Activated CD4-positive, alpha-beta T cell treated with anti-CD3 and anti-CD28 coated beads for 4 hours (primary cell): ENCODE measurements at places on chromosomes 4 and X.

DNA sequence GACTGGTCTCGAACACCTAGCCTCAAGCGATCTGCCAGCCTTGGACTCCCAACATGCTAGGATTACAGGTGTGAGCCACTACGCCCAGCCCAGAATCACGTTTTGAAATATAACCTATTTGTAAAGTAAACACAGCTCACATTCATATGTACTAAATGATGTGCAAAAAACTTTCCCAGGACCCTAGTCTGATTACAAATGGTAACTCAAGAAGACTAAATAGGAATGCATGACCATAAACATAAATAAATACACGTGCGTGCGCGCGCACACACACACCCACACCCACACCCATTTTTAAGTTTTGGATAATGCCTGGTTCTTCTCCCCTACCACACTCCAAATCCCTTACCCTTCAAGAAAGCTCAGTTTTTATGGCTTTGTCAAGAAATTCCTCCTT is 163.9 kb downstream of the NR3C2 start:
- no peak for DNase-seq

- no peak for DNase-seq
These were observed 44.2 kb downstream of the ZNF185 start for GRCh38 chrX:152942077-152942442.

DNA sequence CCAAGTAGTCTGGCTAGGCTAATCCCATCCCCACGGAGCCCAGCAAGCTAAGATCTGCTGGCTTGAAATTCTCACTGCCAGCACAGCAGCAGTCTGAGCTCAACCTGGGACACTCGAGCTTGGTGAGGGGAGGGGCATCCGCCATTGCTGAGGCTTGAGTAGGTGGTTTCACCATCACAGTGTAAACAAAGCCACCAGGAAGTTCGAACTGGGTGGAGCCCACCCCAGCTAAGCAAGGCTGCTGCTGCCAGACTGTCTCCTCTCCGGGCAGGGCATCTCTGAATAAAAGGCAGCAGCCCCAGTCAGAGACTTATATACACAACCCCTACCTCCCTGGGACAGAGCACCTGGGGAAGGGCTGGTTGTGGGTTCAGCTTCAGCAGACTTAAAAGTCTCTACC is 639.6 kb downstream of the IQCM start:
- DNase-seq = no peak

DNA sequence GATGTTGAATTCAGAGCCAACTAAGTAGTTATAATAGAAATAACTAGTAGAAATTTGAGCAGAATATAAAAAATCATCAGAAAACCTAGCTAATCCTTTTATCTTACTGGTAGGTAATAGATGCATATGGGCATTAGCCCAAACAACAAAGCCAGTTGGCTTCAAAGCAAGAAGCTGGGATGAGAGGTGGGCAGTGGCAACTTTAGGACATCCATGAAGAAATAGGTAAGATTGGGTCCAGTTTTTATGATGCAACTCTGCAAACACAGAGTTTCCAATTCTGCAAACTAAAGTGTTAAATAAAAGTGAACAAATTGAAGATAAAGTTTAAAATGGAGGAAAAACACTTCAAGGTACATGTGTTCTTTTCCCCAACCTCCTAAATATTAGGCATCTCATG is 5.1 kb downstream of the PGRMC2 start:
- no peak for DNase-seq

GRCh38 chrX:57070185-57070984 is 51.0 kb downstream of the SPIN2B start:
- no peak for DNase-seq

GRCh38 chr4:66556651-66557278 is 886.5 kb upstream of the EPHA5 start:
- DNase-seq = no peak

DNA sequence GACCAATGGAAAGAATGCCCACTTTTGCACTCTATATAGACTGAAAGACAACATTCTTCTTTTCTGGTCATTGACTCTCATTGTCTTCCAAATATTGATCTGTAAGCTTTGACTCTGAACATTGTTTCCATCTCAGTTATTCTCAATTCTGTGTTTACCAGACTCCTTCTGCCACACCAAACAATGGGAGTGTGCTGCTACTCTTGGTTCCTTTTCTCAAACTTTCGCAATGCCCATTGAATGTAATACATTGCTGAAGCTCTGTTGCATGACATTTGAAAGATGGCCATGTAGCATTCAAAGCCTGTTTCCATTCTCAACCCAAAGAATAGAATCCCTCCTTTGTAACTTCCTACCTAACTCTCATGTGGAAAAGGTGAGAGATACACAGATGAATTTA is 136.2 kb downstream of the BTC start:
- no peak for DNase-seq

DNA sequence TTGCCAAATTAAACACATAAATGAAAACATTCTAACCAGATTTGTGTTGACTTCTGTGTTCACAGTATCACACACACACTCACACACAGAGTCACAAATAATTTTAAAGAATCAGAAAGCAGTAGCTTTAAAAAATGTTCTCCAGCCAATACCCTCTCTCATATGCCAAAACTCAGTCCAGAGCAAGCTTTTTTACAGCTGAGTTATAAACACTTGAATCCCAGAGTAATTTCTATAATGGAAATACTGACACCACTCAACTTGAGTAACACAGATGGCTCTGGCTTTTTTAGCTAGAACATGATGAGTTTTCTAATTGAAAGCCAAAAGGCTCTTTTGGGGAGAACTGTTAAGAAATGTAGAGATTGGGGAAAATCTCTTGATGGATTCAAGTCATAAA is 100.8 kb downstream of the DOCK11 start:
- DNase-seq = no peak

DNA sequence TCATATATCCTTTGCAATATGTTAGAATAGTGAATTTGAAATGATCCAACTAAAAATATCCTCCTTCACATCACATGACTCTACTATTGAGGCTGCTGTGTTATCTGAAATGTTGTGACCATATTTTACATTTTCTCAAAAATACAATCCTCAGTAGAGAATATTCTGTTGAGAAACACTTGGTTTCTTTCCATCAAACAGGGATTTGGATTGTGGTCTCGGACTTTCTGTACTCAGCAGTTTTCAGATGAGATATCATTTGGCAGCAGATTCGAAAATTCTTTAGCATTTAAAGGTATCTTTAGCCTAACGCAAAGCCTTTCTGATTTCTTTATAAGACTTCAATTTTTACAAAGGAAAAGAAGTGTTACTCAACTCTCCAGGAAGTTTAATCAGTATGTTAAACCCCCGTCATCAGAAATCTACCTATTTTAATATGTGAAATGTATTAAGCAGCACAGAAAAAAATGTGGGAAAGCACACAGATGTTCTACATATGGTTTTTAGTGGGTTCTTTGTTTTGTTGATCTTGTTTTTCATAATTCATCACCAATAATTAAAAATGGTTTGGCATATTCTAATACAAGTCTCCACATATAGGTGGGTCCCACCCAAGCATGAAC is 55.4 kb upstream of the ANXA3 start:
- no peak for DNase-seq

DNA sequence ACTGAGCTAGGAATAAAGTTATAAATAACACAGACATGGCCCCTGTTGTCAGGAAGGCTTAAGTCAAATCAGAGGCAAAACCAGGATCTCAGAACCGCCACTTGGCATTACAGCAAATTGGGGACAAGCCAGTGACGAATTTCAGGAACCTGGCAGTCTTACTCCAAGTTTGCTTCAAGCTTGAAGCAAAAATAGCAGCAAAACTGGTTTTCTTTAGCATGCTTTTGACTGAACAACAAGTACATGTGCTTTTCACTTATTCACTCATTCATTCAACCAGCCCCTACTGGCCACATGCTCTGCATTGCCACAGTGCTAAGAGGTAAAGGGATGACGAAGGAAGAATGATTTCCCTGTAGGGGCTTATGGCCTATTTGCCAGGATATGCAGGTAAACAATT is 253.9 kb upstream of the PPARGC1A start:
- DNase-seq = no peak

- no peak for DNase-seq
These were observed 153.3 kb downstream of the BCOR start for GRCh38 chrX:39944416-39944815.

DNA sequence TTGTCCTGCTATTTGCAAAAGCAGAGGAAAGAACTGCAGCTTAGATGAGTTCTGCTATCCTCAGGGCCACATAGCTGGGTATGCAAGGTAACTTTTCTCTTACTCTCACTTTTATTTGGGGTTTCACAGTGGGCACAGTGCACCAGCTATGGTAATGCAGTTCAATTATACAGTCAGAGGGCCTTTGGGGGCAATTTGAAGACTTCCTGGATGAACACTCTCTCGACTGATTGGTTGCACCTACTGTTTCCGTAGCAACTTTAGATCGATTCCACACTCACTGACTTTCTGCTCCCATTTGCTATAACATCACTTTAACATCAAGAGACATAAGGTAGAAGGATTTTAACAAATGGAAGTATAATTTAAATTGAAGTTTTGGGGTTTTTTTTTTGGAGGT is 128.6 kb downstream of the SLC39A8 start:
- no peak for DNase-seq

GRCh38 chr4:18932730-18933339 is 911.3 kb upstream of the LCORL start:
- no peak for DNase-seq

DNA sequence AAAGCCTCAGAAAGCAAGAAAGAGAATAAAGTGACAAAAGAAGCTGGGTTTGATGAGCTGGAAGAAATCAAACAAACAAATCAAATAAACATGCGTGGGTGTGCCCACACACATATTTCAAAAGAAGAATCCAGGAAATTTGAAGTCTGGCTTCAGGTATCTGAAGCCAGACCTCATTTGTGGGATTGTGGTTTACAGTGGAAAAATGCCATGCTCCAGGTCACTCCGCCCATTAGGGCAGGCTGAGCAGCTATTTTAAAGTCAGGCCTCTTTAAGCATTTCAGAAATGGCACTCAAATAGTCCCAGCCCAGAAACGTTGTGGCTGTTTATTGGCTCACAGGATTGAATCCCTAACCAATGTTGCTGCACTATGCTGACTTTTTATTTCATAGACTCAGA is 226.1 kb upstream of the F9 start:
- DNase-seq = no peak

- no peak for DNase-seq
These were observed 95.7 kb downstream of the RBMX2 start for GRCh38 chrX:130497531-130497930.

- DNase-seq = peak; percentile 18
These were observed 2.0 kb downstream of the PRKX start for GRCh38 chrX:3711331-3711917.

GRCh38 chr4:176563591-176563990 is 229.1 kb downstream of the VEGFC start:
- DNase-seq = no peak

DNA sequence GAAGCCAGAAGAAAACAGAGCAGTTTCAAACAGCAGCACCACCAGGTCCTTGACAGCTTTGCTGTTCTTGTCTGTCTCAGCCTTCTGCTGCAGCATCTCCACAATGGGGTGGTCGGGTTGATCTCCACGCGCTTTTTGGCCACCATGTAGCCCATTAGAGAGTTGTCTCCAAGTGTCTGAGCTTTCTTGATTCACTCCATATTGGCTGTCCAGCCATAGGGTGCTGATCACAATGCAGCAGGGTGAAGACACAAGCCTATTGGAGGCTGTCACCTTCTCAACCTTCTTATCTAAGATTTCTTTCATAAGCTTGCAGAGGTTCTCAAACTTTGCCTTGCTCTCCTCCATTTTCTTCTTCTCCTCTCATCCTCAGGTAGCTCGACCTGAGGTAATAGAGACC is 175.4 kb upstream of the S100G start:
- no peak for DNase-seq

DNA sequence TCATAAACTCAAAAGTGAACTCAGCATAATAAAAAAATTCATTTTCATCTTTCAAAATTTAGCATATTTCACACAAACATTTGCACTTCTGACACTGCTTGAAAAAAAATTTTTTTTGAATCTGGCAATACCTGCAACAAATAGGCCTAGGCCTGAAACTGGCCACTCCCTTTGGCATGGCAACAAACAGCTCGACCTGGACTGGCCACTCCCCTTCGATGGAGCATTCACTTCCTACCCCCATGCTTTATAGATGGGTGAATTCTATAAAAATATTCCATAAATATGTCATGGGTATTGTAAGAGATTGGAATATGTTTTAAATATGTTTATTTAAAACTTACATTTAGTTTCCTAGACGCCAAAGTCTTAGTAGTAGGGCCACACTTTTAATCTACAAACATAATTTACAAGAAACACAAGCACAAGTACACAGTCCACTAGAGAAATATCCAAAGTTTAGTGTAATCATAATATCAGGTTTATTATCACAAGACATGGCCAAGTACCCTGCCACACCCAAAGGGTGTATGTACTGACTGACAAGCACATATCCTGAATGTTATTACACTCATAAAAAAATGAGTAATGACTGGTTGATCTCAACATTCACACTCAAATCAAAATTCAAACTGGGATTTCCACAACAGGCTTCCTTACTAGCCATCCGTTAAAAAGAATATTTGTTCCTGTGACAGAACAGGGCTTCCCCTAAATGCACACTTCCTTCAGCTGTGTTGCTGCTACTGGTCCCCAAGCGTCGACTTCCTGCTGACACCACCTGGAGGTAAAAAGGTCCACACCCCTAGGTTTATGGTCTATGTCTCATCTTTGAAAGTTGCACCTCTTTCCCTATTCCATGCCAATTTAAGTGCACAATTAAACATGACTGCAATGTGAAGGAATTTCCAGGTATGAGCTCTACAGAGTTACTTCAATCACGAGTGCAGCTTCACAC is 271.5 kb downstream of the NR3C2 start:
- no peak for DNase-seq

DNA sequence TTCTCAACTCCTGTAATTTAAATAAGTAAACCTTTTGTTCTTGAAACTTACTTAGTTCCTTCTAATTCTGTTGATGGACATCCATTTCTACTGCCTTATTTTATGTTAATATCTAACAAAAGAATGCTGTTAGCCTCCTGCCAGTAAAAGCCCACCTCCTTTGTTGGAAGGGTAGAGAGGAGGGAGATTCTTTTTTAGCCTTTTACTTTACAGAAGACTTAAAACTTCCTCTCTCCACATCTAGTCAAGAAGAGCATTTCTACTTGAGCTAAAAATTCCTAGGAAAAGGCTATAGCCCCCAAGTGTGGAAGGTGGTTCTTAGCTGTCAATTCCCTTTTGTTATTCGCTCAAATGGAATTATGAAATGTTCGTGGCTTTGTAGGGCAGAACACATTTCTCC is 118.7 kb downstream of the ZIC3 start:
- no peak for DNase-seq

- no peak for DNase-seq
These were observed 133.1 kb downstream of the IDS start for GRCh38 chrX:149371986-149372385.

DNA sequence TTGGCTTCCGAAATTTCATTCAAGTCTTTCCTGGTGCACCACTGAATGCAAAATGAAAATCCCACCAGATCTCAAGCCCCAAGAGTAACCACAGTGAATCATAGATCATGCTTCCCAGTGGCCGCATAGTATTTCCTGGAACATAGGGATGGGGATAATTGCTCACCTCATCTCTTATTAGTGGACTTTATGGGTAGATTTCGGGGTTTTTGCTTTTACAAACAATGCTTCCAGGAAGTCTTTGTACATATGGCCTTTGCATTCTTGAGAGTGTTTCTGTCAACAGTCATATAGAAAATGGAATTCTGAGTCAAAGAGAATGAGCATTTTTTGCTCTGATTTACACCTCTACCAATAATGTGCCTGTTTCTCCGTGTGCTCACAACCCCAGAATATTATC is 53.4 kb downstream of the PPEF2 start:
- DNase-seq = no peak

- no peak for DNase-seq
These were observed 258.8 kb downstream of the ARHGAP24 start for GRCh38 chr4:85733798-85734197.
